ENCODE measurements at places on chromosomes 3 and 15.

GRCh38 chr3:30596152-30596551 lies 10.2 kb upstream of the TGFBR2 start:
- DNase-seq = no peak

DNA sequence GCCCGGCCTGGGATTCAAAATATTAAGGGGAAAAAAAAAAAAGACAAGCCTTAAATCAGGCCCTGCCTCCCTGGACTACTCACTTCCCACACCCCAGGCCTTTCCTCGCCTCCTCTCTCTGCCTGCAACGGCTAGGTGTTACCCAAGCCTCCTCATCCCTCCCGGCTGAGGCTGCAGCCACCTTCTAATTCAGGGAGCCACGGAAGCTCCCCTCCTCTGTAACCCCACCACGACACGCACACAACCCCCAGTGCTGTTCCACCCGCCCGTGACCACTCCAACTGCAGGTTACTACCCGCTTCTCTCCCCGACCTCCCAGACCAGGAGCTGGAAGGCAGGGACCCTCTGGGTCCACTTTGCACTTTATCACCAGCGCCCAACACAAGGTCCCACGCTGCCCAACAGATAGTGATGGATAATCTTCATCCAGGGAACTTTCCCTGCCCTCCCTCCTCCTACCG lies 936 bp downstream of the KIF7 start:
- DNase-seq = no peak

DNA sequence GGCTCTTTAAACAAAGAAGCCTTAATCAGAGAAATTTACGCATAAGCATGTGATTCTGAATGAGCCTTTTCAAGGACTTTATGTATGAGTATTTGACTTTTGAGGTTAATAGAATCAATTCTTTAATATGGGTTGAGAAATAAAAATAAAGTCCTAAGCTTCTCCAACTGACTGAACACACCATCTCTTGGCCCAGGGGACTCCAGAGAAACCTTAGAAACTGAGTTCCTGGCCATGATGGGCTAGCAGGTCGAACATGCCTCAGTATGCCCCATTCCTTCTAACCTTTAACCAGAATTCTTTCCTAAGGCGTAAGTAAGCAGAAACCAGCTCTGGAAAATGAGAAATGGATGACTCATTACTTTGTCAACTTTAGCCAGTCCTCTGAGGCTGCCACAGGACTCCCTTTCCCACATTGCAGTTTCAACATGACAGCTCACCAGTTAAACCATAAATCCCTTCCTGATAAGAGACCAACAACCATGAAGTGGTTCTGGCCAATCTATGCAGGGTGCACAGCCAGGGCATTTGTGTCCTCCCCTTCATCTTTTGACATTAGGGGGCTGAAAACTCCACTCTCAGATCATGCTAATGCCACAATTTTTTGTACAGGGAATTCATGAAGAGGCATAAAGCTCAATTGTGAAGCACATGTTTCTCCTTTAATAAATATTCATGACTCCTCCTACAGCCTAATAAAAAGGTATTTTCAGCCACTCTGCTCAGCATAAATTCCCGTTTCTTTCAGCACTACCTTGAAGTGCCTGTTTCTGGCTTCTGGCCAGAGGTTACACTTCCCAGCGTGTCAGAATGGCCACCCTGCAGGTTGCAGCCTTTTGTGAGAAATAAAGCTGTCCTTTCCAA lies 33.3 kb downstream of the TM4SF18 start:
- DNase-seq = peak; percentile 53

DNA sequence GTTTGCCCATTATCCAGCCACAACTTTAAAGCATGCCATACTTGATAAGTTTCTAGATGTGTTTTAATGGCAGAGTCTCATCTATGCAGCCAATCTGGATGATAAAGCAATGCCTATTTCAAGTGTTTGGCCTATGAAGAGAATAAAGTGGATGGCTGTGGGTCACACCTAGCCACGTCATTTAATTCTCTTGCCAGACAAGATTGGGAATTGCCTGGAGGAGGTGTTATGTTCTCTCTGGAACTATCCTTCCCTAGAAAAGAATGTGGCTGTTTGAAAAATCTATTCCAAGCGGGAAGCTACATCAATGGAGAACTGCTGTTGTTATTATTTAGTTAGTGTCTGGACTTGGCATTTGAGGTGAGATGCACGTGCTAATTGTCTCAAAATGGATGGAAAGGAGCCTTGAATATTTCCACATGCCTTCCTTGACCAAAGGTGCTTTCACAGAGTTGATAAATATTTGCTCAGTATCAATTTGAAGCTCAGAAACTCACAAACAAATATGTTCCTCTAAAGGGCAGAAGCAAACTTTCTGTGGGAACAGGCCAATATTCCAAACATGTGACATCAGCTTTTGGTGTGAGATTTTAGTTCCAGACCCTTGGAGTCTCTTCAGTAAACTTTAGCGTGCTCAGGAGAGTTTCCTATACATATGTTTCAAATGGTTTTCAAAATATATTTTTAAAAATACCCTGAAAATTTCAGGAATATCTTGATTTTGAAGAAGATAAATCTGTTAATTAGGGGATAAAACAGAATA lies 510.6 kb upstream of the SGO1 start:
- no peak for DNase-seq

DNA sequence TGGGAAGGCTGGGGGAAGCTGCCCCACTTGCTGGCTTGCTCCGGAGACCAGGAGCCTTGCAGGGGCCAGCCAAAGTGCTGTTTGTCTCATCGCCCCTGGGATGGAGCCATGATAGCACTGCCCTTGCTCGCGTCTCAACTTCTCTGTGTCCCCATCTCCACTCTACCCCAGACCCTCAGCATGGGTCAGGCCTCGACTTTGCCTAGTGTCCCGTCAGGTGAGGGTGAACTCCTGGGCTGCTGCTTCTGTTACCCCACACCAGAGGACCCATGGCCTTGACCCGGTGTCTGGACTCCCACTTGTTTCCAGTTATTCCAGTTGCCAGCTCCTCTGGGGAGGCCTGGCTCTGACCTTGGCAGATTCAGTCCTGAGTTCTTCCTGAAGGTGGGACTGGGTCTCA lies 36.5 kb upstream of the DUSP7 start:
- no peak for DNase-seq

- DNase-seq = no peak
Measured at GRCh38 chr15:80997692-80998091, 3.0 kb upstream of the TLNRD1 start.

DNA sequence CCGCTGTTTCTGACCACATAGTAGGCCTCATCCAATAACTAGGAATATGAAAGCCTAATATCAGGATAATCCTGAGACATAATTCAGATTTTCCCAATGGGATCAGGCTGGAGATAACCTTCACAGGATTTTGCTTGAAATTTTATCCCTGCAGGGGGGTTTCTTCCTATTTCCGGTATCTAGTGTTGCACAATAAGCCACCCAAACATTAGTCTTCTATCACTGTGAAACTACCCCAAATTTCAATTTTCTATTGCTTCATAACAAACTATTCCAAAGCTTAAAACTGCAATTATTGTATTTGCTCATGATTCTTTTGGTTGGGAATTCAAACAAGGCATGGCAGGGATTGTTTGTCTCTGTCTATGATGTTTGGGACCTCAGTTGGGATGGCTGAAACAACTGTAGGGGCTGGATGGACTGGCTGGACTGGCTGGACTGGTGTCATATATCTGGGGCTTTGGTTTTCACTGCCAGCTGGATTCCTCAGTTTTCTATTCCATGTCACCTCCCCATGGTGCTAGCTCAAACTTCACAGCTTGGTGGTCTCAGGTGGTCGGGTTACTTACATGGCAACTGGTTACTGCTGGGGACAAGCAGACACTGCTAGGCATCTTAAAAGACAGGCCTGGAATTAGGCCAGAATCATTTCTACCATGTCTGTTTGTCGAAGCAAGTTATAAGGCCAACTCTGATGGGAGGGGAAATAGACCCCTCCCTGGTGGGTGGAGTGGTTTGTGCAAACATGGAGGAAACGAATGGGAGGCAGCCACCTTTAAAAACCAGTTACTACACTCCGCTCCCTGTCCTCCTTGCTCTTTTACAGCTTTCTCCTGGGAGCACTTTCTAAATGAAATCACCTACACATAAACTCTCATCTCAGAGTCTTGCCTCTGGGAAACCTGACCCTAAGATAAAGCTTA lies 88.2 kb upstream of the STT3B start:
- no peak for DNase-seq

DNA sequence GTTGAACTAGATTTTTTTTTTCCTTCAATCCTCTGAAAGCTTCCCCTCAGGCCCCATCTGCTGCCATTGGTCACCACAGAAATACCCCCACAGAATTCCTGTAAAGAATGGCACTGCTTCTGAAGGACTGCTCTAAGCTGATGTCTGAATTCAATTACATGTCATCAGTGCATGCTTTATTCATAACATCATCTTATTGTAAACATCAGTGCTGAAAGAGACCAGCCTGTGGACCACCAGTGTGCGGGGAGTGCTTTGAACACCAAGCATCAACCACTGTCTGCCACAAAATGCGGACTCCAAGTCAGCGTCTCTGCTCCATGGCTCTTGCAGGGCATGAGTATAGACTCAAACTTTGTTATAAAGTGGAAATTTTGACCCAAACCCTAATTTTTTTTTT lies 11.6 kb downstream of the PHLDB2 start:
- peak; percentile 26 for DNase-seq

DNA sequence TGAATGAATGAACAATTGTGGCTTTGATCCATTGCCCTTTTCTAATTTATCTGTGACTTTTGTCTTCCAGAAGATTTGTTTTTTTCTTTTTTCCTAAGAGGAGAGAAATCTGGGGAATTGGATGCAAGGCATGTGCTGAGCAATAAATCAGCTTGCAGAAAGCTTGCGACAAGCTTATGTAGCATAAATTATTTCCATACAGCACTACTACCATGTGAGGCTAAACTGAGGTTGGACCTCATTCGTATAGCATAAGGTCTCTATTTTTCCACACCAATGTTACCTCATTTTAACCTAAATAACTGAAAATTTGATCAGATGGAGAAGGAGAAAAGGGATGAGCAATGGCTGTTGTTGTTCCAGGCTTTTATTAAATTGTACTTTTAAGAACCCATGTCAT lies 455.6 kb downstream of the TUSC7 start:
- DNase-seq = no peak

GRCh38 chr3:177516158-177517011 lies 319.1 kb upstream of the TBL1XR1 start:
- DNase-seq = no peak

- DNase-seq = no peak
Measured at GRCh38 chr15:43270676-43271306, 4.1 kb upstream of the TGM5 start.

All from stomach (tissue), 19 donors.